Skin of body (tissue), 3 donors: ENCODE measurements at places on chromosomes 11 and 22. TPM values are rescaled to one million over a fixed set of nuclear protein-coding genes. Genes with fewer than 3 reads are reported as not detected.
A peak's percentile ranks its signal among the peaks of the same experiment; 100 is the strongest.

- DNase-seq: no peak
These were observed 51.0 kb upstream of the CARS1 start for GRCh38 chr11:3108183-3108721.

- DNase-seq: peak; percentile 61
These were observed 49.5 kb upstream of the RRM1 start for GRCh38 chr11:4044976-4045646.

DNA sequence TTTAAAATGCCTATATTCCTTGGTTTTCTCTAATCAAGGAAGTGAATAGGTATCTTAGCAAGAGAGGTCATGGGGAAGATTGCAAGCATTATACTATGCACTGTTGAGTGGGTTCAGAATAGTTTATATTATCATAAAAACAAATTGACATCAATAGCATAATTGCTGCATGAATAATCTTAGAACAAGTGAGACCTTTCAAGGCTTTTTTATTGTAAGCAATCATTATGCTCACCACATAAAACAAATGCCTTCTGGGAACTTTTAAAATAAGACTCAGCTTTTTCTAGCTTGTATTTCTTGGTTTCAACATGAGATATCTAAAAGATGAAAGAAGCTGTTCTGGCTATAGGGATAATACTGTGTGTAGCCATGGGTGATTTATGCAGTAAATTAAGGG lies 135.6 kb upstream of the ZC3H12C start:
- peak; percentile 8 for DNase-seq

DNA sequence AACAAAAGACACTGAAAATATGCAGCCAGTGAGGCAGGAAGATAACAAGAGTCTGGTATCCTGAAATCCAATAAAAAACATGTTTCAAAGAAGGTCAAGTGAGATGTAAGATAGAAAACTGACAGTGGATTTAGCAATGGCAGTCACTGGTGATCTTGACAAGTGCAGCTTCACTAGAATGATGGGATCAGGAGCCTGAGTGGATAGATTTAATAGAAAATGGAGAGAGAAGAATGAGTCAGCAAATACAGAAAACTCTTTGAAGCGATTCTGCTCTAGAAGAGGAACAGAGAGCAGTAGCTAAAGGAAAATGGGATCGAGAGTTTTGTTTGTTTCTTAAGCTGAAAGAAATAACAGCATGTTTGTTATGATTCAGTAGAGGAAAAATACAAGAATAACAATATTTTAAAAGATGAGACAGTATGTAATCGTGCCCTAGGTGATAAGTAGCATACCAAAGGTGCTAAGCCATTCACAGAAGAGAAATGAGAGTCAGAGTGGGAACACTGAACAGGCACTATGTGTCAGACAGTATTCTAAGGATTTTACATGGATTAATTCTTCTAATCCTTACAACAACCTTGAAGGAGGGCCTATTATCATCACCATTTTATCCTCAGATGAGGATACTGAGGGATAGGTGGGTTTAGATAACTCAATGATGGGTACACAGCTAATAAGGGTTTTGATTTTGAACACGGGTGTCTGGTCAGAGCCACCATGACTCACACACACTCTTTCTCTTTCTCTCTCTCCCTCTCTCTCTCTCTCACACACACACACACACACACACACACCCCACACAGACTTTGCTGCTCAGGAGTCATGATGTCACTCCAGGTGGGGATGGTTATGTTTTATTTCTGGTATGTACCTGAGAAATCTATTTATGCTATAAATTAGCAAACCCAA lies 36.3 kb downstream of the MRE11 start:
- DNase-seq: no peak

DNA sequence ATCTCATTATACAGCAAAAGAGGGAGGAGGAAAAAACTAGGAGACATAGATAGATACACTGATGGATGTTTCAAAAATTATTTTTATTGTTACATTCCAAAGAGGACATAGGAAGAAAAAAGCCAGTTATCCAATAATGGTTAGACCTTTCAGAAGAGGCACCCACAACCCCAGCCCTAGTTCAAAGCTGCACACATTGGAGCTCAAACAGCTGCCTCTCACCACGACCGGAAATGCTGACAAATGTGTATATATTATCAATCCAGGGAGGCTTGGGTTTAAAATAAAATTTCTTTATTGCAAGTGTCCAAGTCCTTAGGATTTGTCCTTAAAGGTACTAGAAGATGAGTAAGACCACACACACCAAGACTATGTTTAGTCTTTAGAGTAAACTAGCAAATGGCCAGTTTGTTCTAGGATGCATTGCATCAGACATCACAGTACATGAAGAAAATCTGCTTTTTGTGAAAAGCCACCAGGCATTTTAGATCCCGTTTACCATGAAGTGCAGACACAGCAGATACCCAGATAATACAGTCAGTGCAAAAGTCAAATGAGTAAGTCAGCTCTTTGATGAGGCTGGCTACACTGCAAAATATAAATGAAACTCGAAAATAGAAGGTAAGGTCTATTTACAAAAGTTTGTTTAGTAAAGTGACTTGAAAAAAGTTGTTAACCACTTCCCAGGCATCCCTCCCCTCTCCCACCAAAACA lies 4.6 kb upstream of the ASCL3 start:
- no peak for DNase-seq

Gene TUB
- 20.2 TPM for total RNA-seq

Gene APOA5
- not detected for total RNA-seq

Gene SCN3B
- total RNA-seq: 3.6 TPM

Gene UBASH3B
- 3.8 TPM for total RNA-seq

Gene TMEM191B
- total RNA-seq: 0.59 TPM

Gene LRRC4C
- total RNA-seq: 4.2 TPM

Gene CNIH2
- 0.59 TPM for total RNA-seq

Gene PLAAT2
- total RNA-seq: not detected
